ENCODE measurements at places on chromosomes 7 and 10. TPM values are rescaled to one million over a fixed set of nuclear protein-coding genes. Genes with fewer than 3 reads are reported as not detected.

The TDRD1 gene
- total RNA-seq = not detected

The PEX1 gene
- 22.9 TPM for total RNA-seq

The PLXNA4 gene
- total RNA-seq = 2.5 TPM

The RRP12 gene
- 42.9 TPM for total RNA-seq

The OR2A12 gene
- total RNA-seq = not detected

The PAPSS2 gene
- 149 TPM for total RNA-seq

The GATA3 gene
- total RNA-seq = not detected

The FBXO24 gene
- total RNA-seq = not detected

The CALN1 gene
- not detected for total RNA-seq

DNA sequence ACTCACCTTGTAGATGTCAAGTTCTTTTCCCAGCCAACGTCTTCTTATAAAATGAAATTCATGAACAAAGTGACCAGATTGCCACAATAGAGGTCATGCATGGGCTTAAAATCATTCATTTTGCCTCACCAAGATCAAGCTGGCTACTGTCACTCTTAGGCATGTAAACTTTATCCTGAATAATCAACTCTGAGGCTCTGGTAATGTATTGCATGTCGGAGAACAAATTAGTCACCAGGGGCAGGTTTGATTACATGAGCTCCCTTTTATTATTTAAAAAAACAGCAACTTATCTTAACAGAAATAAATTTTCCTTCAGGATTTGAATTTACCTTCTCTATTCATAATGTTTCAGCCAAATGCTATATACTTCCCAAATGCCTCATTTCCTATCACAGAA is 112.9 kb upstream of the SP4 start:
- H3K27ac ChIP-seq = no peak overlapping the region
- H3K4me1 ChIP-seq = no peaks in the 10 kb centered on the region
- no peaks in the 10 kb centered on the region for H3K27me3 ChIP-seq
- DNase-seq = no peak
- no peak overlapping the region for H3K4me3 ChIP-seq
- H3K36me3 ChIP-seq = no peaks in the 10 kb centered on the region

DNA sequence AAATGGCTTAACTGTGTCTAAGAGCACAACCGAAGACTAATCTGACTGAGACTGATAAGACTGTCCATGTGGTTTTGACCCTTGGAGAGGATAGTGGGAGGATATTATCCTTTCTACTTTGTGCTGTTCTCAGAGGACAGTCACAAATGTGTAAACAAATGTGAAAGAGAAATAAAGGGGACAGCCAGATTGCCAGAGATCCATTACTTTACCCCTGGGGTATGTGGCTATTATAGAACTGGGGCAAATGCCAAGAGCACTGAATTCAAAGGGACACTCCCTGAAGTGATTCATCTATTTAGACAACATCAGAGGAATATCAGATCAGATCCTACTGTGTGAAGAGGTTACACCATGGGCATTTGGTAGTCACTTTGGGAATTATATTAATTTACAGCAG is 154.7 kb downstream of the RNLS start:
- H3K27ac ChIP-seq = no peak overlapping the region
- no peak overlapping the region for H3K4me3 ChIP-seq
- H3K36me3 ChIP-seq = no peaks in the 10 kb centered on the region
- H3K4me1 ChIP-seq = no peaks in the 10 kb centered on the region
- DNase-seq = no peak

DNA sequence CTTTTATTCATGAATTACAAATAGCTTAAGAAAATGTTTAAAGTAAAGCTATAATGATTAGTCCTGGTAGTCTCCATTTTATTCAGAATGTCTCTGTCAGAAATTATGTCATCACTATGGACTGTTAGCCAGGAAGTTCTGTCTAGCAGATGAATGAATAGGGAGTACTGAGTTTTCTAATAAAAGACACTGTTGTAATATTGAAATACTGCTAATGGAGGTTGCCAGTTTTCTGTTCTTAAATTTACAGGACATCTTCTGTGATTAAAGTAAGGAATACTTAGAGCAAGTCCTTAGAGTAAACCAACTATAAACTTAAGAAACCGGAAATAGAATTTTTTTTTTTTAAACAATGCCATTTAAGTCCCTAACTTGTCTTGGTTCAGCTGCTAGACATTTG is 309.8 kb downstream of the ADK start:
- H3K4me3 ChIP-seq = no peak overlapping the region
- H3K27me3 ChIP-seq = no peaks in the 10 kb centered on the region
- no peaks in the 10 kb centered on the region for H3K4me1 ChIP-seq

GRCh38 chr7:299169-299568 is 9.2 kb downstream of the FOXL3 start:
- H3K4me1 ChIP-seq = peaks cover 1% of the 10 kb centered on the region
- no peak overlapping the region for H3K4me3 ChIP-seq
- no peaks in the 10 kb centered on the region for H3K27me3 ChIP-seq
- no peak overlapping the region for H3K27ac ChIP-seq
- H3K36me3 ChIP-seq = no peaks in the 10 kb centered on the region

DNA sequence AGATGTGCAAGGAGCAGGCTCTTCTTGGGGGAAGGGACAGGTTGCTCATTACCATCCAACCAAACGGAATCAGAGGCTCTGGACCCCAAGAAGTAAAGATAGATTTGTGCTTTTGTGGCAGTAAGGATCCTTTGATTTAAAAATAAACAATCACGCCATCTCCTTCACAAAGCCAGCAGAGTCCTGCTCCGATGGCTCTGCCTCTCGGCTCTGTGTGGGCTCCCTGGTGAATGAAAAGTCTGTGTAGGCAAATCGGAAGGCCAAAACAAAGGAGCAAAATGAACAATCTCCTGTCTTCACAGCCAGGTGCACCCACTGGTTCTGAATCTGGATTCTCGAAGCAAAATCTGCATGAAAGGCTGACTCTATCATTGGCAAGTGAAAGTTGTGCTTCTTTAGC is 3.8 kb downstream of the PTPRN2 start:
- H3K27ac ChIP-seq = no peak overlapping the region
- H3K4me3 ChIP-seq = no peak overlapping the region
- no peaks in the 10 kb centered on the region for H3K27me3 ChIP-seq
- DNase-seq = no peak

DNA sequence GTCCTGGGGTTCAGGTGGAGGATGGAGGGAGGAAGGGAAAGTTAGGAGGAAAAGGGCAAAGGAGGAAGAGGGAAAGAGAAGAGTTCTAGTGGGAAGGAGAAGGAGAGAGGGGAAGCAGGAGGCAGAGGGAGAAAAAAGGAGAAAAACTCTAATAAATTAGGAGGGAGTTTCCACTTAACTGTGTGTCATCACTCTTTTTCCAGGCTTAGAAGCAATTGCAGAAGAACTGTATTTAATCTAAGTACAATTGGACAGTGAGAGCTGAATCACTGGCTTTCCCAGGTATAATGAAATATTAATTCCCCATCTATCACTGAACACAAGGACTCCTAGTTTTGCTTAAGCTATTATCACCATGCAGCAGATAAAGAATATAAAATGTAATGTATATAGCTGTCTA is 76.8 kb downstream of the CREB3L2 start:
- no peaks in the 10 kb centered on the region for H3K4me1 ChIP-seq
- H3K27ac ChIP-seq = no peak overlapping the region

DNA sequence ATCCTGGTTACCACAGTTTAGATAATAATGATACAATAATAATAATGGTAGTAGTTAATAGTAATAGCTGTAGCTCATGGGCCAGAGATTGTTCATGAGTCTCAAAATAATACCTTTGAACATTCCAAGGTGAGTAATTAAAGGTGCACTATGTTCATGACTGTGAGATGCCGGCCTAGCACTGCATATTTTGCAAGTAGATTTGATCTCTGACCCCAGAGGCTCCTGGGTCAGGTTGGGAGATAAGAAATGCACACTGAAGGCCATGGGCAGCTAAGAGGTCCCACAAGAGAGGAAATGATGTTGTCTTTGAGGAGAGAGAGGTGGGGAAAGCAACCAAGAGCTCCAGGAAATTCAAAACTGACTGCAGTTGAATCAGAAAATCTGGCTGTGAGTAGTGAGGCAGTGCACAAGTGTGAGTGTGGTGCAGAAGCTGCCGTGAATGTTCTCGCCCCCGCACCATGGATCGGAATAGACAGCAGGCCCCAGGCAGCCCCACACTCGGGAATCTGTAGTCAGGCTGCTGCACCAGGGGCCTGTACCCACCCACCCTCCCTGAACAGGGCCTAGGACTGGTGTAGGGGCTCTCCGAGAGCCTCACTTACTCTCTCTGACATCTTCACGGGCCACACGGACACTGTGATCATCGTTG is 11.9 kb downstream of the CPXM2 start:
- no peak overlapping the region for H3K27ac ChIP-seq
- H3K4me1 ChIP-seq = no peaks in the 10 kb centered on the region
- no peaks in the 10 kb centered on the region for H3K27me3 ChIP-seq
- DNase-seq = no peak
- H3K4me3 ChIP-seq = no peak overlapping the region

GRCh38 chr7:44162785-44163395 is 21.8 kb upstream of the MYL7 start:
- H3K27ac ChIP-seq = no peak overlapping the region
- H3K36me3 ChIP-seq = no peaks in the 10 kb centered on the region
- DNase-seq = no peak
- H3K27me3 ChIP-seq = no peaks in the 10 kb centered on the region
- no peak overlapping the region for H3K4me3 ChIP-seq
- no peaks in the 10 kb centered on the region for H3K4me1 ChIP-seq

GRCh38 chr10:119597405-119598186 is 832 bp upstream of the TIAL1 start:
- H3K36me3 ChIP-seq = no peaks in the 10 kb centered on the region
- no peaks in the 10 kb centered on the region for H3K27me3 ChIP-seq
- peak overlapping the region; percentile 96 for H3K27ac ChIP-seq
- H3K4me3 ChIP-seq = peak overlapping the region; percentile 89

- no peaks in the 10 kb centered on the region for H3K4me1 ChIP-seq
- no peak for DNase-seq
- H3K27ac ChIP-seq = no peak overlapping the region
- no peaks in the 10 kb centered on the region for H3K27me3 ChIP-seq
- no peaks in the 10 kb centered on the region for H3K36me3 ChIP-seq
These were observed 77.7 kb upstream of the GPR37 start for GRCh38 chr7:124843336-124843735.

- no peaks in the 10 kb centered on the region for H3K4me1 ChIP-seq
- H3K27ac ChIP-seq = no peak overlapping the region
- no peaks in the 10 kb centered on the region for H3K36me3 ChIP-seq
- no peaks in the 10 kb centered on the region for H3K27me3 ChIP-seq
- no peak overlapping the region for H3K4me3 ChIP-seq
These were observed 203.7 kb downstream of the REEP3 start for GRCh38 chr10:63724922-63725321.

DNA sequence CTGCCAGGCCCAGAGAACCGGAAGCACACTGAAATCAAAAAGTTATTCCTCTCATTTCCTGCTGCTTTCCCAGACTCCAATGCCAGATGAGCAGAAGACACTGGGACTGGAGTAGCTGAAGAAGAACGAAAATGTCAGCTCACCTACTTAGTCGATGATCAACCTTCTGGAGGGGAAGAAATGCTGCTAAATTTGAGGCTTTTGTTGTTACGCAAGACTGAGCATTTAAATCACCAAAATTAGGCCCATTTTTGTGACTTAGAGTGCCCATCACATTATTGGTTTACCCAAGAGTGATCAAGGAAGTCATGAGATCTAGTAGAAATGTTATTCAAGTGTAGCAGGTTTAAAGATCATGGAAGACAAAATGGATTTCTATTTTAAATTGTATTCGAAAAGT is 182.1 kb upstream of the PLXDC2 start:
- no peaks in the 10 kb centered on the region for H3K27me3 ChIP-seq
- H3K4me1 ChIP-seq = peaks cover 14% of the 10 kb centered on the region
- no peak overlapping the region for H3K4me3 ChIP-seq
- H3K27ac ChIP-seq = no peak overlapping the region
- no peak for DNase-seq

DNA sequence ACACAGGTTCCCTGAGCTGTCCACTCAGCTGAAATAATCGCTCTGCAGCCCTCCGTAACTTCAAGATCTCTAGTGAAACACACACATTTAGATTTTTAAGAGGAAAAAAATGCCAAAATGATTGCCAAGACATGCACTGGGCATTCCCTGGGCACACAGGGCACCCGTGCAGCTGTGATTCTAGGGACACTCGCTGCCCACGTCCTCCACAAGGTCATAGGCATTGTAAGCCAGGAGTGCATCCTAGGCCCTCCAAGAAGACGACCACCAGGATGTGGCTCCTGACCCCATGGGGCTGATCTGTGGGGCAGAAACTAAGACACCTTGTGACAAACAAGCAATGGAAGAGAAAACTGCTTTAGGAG is 563.3 kb downstream of the PTPRN2 start:
- H3K36me3 ChIP-seq = no peaks in the 10 kb centered on the region
- DNase-seq = no peak
- H3K27me3 ChIP-seq = no peaks in the 10 kb centered on the region
- no peak overlapping the region for H3K4me3 ChIP-seq
- H3K27ac ChIP-seq = no peak overlapping the region

- H3K4me3 ChIP-seq = peak within 1 kb of the TSS; percentile 60
- peak; percentile 61 for DNase-seq
- H3K4me1 ChIP-seq = no peaks in the 10 kb centered on the region
- no peaks in the 10 kb centered on the region for H3K27me3 ChIP-seq
- H3K27ac ChIP-seq = no peak within 1 kb of the TSS
These were observed at the start of gene CABCOCO1 for GRCh38 chr10:61662794-61663259. TSS of gene CABCOCO1 (plus strand) at chr10:61662929. CDS start at chr10:61662973, 44 bp downstream.

DNA sequence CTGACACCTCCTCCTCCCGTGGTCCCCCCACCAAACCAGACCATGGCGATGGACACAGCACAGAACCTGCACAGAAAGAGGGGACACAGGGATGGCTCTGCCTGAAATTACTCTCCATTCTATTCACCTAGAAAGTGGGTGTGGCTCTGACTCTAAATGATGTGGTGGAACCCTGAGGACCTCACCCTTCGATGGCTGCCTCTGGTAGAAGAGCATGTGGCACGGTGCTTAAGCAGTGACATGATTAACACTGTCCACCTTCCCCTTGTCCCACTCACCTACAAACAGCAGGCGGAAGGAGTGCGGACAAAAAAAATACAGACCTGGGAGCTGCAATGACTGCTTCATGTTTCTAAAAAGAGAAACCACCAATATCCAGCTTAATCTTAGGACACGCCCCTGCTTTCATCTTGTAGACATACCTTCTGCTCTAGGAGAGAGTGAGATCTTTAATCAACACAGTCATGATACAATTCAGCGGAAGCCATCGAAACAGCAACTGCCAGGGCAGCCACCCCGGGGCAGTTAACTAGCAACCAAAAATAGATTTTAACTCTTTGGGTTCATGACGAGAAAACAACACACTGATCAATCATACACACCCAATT is 11.4 kb downstream of the JCAD start:
- no peaks in the 10 kb centered on the region for H3K27me3 ChIP-seq
- no peaks in the 10 kb centered on the region for H3K4me1 ChIP-seq
- no peak for DNase-seq
- no peak overlapping the region for H3K4me3 ChIP-seq
- H3K27ac ChIP-seq = no peak overlapping the region
- no peaks in the 10 kb centered on the region for H3K36me3 ChIP-seq

- H3K36me3 ChIP-seq = no peaks in the 10 kb centered on the region
- no peaks in the 10 kb centered on the region for H3K4me1 ChIP-seq
- no peaks in the 10 kb centered on the region for H3K27me3 ChIP-seq
- no peak overlapping the region for H3K4me3 ChIP-seq
These were observed 402.9 kb downstream of the PHF14 start for GRCh38 chr7:11376529-11376928.

GRCh38 chr7:52639126-52639525 is 396.3 kb upstream of the POM121L12 start:
- no peak overlapping the region for H3K4me3 ChIP-seq
- DNase-seq = no peak

GRCh38 chr7:155796381-155797261 is 15.6 kb downstream of the SHH start:
- H3K4me1 ChIP-seq = peaks cover 8% of the 10 kb centered on the region
- H3K27ac ChIP-seq = no peak overlapping the region
- peak; percentile 51 for DNase-seq
- H3K36me3 ChIP-seq = no peaks in the 10 kb centered on the region
- no peak overlapping the region for H3K4me3 ChIP-seq

Measured in Peyer's patch (tissue), 4 donors.